ENCODE measurements at places on chromosomes 16 and 17.

GRCh38 chr17:58324056-58324408, 4.6 kb downstream of the TSPOAP1 start:
- H3K27ac ChIP-seq = peak overlapping the region; percentile 81
- H3K36me3 ChIP-seq = no peaks in the 10 kb centered on the region
- DNase-seq = no peak
- H3K4me3 ChIP-seq = peak overlapping the region; percentile 54
- no peaks in the 10 kb centered on the region for H3K27me3 ChIP-seq
- no peaks in the 10 kb centered on the region for H3K4me1 ChIP-seq

DNA sequence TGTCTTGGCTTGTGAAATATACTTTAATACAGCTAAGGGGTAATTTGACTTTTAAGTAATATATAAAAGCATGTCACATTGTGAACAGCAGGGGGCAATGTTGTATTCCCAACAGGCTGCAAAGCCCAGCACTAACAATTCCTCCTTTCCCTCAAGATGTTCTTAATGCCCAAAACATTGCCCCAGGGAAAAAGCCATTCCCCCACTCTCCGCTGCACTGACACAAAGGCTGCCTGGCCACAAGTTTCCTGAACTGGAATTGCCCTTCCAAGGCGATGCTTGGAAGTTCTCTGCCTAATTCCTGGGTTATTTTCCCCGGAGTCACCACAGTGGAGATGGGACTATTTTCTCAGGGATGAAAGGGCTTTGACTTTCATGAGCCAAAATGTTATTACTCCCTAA, 27.2 kb downstream of the CLEC16A start:
- no peak overlapping the region for H3K4me3 ChIP-seq
- H3K27me3 ChIP-seq = no peaks in the 10 kb centered on the region
- H3K27ac ChIP-seq = peak overlapping the region; percentile 37
- no peaks in the 10 kb centered on the region for H3K36me3 ChIP-seq
- H3K4me1 ChIP-seq = no peaks in the 10 kb centered on the region
- DNase-seq = peak; percentile 52

DNA sequence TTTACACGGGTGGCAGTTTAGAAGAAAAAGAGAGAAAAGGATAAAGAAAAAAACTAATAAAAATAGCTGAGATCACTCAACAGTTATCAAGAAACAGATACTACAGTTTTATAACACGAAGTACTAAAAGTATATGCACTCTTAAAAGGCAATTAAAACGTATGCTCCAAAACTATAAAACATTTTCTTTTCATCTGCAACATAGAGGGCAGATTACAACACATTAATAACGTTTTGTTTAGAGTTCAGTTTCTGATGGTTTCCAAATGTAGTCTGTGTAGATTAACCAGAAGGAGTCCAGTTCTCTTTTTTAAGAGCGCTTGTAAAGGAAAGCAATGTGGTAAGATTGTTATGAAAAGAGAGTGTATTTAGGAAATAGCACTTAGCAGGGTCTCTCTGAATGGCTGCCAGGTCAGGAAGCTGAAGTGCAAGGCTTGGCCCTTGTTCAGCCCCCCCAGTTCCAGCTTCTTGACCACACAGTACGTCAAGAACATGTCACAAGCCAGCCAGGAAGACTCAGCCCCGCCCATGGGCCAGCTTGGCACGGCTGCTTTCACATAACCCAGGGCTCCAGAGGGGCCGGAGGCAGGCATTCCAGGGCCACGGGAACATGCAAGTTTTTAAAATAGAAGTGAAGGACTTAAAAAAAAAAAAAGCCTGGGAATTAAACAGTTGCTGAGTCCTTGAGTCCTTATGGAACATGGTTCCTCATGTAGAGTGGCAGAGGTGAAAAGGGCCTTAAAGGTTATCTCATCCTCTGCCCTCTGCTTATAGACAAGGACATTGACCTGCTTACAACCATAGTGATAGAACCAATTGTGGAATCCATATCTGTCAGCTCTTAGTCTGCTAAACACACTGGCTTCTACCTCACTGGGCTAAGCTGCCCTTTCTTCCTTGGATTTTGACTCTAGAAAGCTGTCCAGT, 147.4 kb upstream of the TBX2 start:
- H3K4me3 ChIP-seq = no peak overlapping the region
- peaks cover 20% of the 10 kb centered on the region for H3K4me1 ChIP-seq
- H3K36me3 ChIP-seq = no peaks in the 10 kb centered on the region
- H3K27ac ChIP-seq = peak overlapping the region; percentile 51
- H3K27me3 ChIP-seq = no peaks in the 10 kb centered on the region

GRCh38 chr16:12500771-12501170, 302.9 kb downstream of the CPPED1 start:
- no peaks in the 10 kb centered on the region for H3K4me1 ChIP-seq
- DNase-seq = no peak
- H3K27me3 ChIP-seq = no peaks in the 10 kb centered on the region
- no peaks in the 10 kb centered on the region for H3K36me3 ChIP-seq

- DNase-seq = no peak
- no peak overlapping the region for H3K4me3 ChIP-seq
- H3K27me3 ChIP-seq = no peaks in the 10 kb centered on the region
- no peak overlapping the region for H3K27ac ChIP-seq
- H3K4me1 ChIP-seq = no peaks in the 10 kb centered on the region
Measured at GRCh38 chr16:78428193-78428592, 328.7 kb downstream of the WWOX start.

- peaks cover 11% of the 10 kb centered on the region for H3K4me1 ChIP-seq
- no peaks in the 10 kb centered on the region for H3K27me3 ChIP-seq
- no peak overlapping the region for H3K4me3 ChIP-seq
- peak overlapping the region; percentile 65 for H3K27ac ChIP-seq
Measured at GRCh38 chr17:1123921-1124715, 55.7 kb downstream of the ABR start.

DNA sequence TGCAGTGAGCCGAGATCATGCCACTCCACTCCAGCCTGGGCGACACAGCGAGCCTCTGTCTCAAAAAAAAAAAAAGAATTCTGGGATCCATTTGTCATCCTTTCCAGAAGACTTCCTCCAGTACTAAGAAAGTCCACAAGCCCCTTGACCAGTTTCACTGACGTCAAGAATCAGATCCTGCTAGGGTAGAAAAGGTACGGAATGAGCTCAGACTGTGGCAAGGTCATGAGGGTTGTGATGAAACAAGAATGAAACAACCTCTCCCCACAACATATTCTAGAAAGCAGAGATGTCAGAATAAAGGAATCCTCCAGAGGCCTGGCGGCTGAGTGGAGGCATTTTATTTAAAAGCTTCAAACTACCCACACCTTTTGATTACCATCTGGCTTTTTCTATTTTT, 29.9 kb downstream of the TRAF4 start:
- DNase-seq = no peak
- no peaks in the 10 kb centered on the region for H3K36me3 ChIP-seq
- H3K4me3 ChIP-seq = no peak overlapping the region
- H3K27me3 ChIP-seq = no peaks in the 10 kb centered on the region
- H3K4me1 ChIP-seq = no peaks in the 10 kb centered on the region
- H3K27ac ChIP-seq = no peak overlapping the region

DNA sequence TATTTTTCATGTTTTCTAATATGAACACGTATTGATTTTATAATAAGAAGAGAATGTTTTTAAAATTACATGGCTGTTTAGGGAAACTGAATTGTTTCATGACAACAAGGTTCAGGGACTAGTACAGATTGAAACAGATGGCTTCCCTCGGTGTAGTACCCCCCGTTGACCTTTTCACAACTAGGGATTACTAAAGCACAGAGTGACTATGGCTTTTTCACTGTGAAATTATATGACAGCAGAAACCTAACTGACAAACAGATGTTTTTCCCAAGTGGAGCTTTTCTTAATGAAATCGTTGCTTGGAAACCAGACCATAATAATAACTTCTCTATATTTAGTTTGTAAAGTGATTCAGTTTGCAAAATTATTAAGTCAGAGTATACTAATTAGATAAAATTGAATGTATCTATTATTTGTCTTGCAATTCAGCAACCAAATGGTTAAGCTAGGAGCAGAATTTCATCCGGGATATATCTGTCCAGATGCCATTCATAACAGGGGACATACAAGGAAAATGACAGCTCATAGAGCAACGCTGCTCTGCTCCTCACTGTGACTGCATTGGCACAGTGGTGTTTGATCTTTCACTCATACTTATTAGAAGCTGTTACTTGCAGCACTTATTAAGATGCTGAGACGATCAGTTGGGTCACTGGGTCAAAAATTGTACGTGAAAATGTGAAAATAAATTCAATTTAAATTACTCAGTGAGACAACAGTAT, 111.7 kb downstream of the TANGO6 start:
- H3K4me3 ChIP-seq = no peak overlapping the region
- no peak for DNase-seq
- H3K27ac ChIP-seq = no peak overlapping the region
- no peaks in the 10 kb centered on the region for H3K27me3 ChIP-seq

- H3K27me3 ChIP-seq = no peaks in the 10 kb centered on the region
- H3K36me3 ChIP-seq = no peaks in the 10 kb centered on the region
- H3K4me1 ChIP-seq = peaks cover 6% of the 10 kb centered on the region
- DNase-seq = peak; percentile 67
- H3K4me3 ChIP-seq = no peak overlapping the region
- H3K27ac ChIP-seq = peak overlapping the region; percentile 44
Measured at GRCh38 chr16:72934636-72935403, 113.1 kb downstream of the ZFHX3 start.

GRCh38 chr16:52499060-52499440, 47.9 kb downstream of the TOX3 start:
- H3K4me3 ChIP-seq = no peak overlapping the region
- no peak overlapping the region for H3K27ac ChIP-seq
- H3K4me1 ChIP-seq = no peaks in the 10 kb centered on the region
- H3K27me3 ChIP-seq = no peaks in the 10 kb centered on the region
- H3K36me3 ChIP-seq = no peaks in the 10 kb centered on the region

- H3K4me3 ChIP-seq = no peak overlapping the region
- H3K4me1 ChIP-seq = peaks cover 20% of the 10 kb centered on the region
- H3K27ac ChIP-seq = peak overlapping the region; percentile 84
- no peaks in the 10 kb centered on the region for H3K36me3 ChIP-seq
Measured at GRCh38 chr17:81093619-81094508, 58.9 kb downstream of the BAIAP2 start.

DNA sequence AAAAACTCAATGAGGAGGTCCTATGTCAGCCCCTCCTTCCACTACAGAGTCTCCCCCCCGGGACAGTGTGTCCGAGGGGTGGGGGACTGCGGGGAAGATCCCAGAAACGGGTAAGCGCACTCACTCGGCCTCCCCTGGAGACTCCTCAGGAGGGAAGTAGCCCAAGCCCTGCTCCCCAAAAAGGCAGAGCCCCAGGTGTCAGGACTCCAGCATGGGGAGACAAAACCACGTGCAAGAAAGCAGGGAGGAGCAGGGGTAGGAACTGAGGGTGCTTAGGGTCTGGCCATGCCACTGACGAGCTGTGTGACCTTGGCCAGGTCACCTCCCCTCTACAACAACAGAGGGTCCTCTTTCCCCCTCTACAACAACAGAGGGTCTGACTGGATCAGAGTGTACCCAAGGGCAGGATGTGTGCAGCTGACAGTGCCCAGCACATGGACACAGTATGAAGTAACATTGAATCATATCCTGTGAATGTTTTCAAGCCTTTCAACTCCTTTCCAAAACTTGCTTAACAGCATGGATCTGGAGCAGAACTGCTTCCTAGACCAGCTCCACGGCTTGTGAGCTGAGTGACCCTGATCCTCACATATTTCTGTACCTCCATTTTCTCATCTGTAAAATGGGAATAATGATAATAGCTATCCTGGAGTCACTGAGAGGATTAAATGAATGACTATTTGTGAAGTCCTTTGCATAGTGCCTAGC, 2.1 kb upstream of the NAGS start:
- H3K36me3 ChIP-seq = no peaks in the 10 kb centered on the region
- DNase-seq = no peak
- peaks cover 21% of the 10 kb centered on the region for H3K27me3 ChIP-seq
- H3K4me3 ChIP-seq = no peak overlapping the region
- peaks cover 18% of the 10 kb centered on the region for H3K4me1 ChIP-seq
- H3K27ac ChIP-seq = no peak overlapping the region

DNA sequence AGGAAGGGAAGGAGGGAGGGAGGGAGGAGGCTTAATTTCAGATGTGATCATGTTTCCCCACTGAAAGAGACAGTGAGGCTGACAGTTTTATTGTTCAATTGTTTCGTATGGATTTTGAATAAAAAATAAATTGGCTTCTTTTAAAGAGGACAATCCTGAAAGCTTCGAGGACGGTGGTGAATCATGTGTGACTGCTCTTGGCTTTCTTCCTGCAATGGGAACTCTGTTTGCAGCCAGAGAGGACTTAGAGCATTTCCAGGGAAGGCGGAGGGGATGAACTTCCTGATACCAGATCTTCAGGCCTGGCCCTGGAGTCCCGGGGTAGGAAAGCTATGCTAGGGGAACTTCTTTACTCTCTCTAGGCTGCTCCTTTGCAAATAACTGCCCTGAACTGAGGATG, 72.8 kb upstream of the C16orf82 start:
- no peak overlapping the region for H3K27ac ChIP-seq
- no peaks in the 10 kb centered on the region for H3K4me1 ChIP-seq
- H3K4me3 ChIP-seq = no peak overlapping the region
- H3K36me3 ChIP-seq = no peaks in the 10 kb centered on the region
- H3K27me3 ChIP-seq = no peaks in the 10 kb centered on the region

DNA sequence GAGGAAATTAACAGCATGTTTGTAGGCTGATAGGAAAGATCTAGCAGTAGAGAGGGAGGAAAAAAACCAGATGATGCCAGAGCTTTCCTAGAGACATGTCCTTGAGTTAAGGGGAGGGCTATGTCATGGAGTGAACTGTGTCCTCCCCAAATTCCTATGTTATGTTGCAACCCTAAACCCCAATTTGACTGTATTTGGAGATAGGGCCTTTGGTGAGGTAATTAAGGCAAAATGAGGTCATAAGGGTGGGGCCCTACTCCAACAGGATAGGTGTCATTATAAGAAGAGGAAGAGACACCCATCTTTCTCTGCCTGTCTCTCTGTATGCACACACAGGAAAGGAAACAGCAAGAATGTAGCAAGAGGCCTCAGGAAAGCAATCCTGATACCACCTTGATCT, 195.3 kb upstream of the AXIN2 start:
- no peak overlapping the region for H3K27ac ChIP-seq
- H3K4me1 ChIP-seq = no peaks in the 10 kb centered on the region
- no peak overlapping the region for H3K4me3 ChIP-seq
- no peaks in the 10 kb centered on the region for H3K27me3 ChIP-seq

- H3K27me3 ChIP-seq = no peaks in the 10 kb centered on the region
- peak overlapping the region; percentile 97 for H3K27ac ChIP-seq
- DNase-seq = no peak
- H3K4me3 ChIP-seq = no peak overlapping the region
- H3K4me1 ChIP-seq = peaks cover 9% of the 10 kb centered on the region
Measured at GRCh38 chr17:77117415-77117814, 23.4 kb upstream of the SEC14L1 start.

DNA sequence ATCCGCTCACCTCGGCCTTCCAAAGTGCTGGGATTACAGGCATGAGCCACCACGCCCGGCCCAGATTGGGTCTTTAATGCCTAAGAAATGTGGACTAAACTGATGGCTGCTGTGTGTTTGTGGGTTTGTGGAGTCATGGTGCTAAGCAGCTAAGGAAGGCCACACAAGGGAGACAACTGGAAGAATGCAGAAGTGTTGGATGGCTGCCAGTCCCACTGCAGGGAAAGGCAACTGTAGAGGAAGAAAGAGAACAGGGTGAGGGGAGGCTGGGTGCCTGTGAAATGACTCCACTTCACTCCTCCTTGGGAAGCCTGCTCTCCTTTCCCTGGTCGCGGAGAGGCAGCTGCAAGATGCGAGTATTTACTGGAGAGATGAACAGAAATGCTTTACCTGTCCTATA, 23.5 kb upstream of the SIAH1 start:
- no peak for DNase-seq
- no peak overlapping the region for H3K4me3 ChIP-seq
- H3K27ac ChIP-seq = no peak overlapping the region
- H3K36me3 ChIP-seq = no peaks in the 10 kb centered on the region
- no peaks in the 10 kb centered on the region for H3K4me1 ChIP-seq
